CD4-positive, alpha-beta T cell treated with Interleukin-15 for 1 hour (primary cell): ENCODE measurements at places on chromosomes 12 and 14.

GRCh38 chr12:3553221-3553620 is 62.2 kb downstream of the PRMT8 start:
- DNase-seq: no peak

DNA sequence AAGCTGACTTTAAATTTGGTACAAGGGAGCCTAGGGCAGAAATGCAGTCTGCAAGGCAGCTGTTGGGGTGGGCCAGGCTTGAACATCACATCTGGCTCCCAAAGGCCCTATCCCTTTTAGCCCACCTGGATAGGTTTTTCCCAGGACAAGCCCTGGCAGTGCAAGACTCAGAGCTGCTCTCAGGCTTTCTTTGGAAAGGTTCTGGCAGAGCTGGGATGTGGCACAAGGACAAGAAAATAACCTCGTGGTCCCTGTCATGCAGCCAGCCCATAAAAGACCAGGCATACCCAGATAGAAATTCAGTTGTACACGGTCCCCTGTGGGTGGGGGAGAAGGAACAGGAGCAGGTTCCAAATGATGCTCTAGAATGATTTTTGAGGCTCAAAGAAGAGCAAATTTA is 206.9 kb downstream of the TTC7B start:
- no peak for DNase-seq

- DNase-seq: no peak
Measured at GRCh38 chr12:122032580-122032979, 10.9 kb downstream of the BCL7A start.

GRCh38 chr14:38199739-38200138 is 8.0 kb upstream of the SSTR1 start:
- no peak for DNase-seq

DNA sequence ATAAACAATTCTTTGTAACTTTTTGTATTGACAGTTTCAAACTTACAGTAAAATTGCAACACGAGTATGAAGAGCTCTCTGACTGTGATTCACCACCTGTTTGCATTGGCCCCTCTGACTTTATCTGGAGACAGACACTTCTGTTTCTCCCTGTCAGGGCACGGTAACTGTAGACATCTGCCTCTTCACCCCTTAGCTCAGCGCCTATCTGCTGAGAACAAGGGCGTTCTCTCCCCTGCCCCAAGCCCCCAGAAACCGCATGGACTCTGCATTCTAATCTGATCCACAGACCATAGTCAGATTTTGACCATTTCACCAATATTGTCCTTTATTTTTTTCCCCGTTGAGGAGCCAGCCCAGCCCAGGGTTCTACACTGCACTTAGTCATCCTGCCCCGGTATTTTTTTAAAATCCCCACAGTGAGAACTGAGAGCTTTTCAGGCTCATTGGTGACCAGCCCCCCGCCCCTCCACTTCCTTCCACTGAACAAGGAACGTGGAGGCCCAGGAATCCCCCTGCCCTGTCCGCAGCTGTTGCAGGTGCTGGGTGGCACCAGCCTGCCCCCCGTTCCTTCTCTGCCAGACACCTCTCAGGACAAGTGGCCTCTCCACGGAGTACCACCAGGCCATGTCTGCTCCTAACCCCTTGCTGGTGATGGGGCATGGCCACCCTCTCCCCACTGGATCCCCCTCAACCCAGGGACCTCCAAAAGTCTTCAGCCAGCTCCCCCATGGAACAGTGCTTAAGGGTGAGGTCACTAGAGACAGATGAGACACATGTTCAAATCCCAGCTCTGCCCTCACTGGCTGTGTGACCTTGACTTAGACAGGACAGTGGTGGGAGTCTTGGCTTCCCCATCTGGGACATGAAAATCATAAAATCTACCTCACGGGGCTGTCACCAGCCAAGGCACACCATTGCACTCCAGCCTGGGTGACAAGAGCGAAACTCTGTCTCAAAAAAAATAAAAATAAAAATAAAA is 11.2 kb downstream of the RHOF start:
- peak; percentile 63 for DNase-seq

- no peak for DNase-seq
Measured at GRCh38 chr12:57541001-57541400, 6.0 kb downstream of the DCTN2 start.

GRCh38 chr12:124418791-124419190 is 123.9 kb downstream of the RFLNA start:
- DNase-seq: no peak

DNA sequence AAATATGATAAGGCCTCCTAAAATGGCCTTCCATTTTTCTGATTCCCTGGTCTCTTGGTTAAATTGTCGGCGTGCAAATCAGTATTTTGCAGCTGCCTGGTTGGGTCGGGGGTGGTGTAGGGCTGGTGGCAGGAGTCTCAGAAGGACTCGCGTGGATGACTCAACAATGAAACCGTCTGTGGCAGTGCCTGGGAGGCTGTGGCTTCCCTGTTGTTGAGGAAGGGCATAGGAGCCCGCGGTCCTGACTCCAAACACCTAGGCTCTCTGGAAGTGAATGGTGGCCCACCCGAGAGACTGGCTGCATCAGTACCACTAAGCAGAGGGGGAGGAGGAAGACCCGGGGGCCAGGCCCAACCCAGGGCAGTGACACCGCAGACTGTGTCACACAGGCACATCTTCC is 207.9 kb downstream of the TTC7B start:
- no peak for DNase-seq

GRCh38 chr12:57105011-57105753 is 6.0 kb downstream of the STAT6 start:
- DNase-seq: no peak

DNA sequence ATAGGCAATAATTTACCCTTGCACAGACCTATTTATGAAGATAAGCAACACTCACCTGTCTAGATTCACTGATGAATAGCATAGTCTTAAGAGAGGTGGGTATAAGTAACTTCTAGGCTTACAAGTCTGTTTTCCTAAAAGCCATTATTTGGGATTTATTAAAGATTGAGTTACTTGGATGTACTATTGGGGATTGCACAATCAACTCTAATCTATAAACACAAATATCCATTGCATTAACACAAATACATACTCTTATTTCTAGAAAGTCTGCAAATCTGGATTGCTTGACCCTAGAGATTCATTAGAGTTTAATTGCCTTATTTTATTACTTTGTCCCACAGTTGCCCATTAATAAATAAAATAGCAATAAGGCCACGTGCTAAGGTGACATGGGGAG is 148.1 kb upstream of the CCDC198 start:
- DNase-seq: no peak

GRCh38 chr14:22494486-22495135 is 94.4 kb downstream of the DAD1 start:
- no peak for DNase-seq

DNA sequence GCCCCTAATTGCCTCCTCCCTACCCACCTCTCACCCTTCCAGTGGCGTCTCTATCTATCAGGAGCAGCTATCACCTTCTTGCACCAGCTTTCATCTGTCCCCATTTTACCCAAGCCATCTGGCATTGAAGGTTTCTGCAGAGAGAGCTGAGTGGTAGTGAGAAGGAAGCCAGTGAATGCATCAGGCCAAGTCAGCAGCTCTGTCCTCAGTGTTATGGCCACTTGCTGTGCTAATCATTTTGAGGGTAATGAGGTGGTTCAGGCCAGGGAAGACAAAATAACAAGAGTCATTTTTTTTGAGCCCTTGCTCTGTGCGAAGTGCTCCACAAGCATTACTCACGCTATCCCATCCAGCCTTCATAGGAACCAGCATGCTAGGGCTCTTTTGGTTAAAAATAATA is 164.7 kb downstream of the SUDS3 start:
- DNase-seq: no peak
